NCI-H774 (cell line): ENCODE measurements at places on chromosomes 3 and 15.

- DNase-seq, result no peak
Measured at GRCh38 chr3:71308836-71309235, 274.7 kb downstream of the FOXP1 start.

DNA sequence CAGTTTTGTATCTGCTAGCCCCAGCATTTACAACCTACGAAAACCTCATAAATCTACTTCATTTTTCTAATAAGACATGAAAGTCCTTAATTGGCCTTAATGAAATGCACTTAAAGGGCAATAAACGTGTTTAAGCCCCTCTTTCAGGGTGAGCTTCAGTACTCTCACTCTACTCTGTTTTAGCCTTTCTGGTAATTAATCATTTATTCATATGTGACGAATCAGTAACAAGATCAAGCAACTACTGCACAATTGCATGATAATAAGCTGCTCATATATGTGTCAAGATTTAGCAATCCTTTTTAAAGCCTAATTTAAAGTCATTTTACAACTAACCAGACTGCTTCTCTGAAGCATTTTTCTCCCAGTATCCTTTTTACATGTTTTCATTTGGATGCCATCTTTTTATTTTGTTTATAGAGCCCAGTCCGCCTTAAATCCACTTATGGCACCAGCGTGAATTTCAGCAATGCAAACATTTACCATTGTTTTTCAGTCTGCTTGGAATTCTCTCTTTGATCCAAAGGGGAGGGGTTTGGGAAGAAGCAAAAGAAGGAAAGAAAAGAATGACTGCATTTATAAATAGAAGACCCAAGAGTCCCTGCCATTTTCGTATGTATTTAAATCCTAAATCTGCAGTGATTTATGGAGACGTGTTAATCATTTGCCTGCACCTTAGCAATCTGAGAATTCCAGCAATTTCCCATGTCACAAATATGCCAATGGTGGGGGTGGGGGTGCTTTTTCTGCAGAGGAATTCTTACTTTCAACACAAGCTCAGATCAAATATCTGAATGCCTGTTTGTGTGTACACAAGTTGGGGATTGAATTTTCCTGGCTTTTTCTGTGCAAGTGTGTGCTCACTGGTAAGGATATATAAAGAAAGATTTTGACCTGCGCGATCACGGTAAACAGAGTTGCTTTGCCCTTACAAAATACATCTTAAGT lies 230.8 kb upstream of the TBC1D5 start:
- DNase-seq, result no peak

- no peak for DNase-seq
Measured at GRCh38 chr3:184305577-184305976, 6.5 kb downstream of the PSMD2 start.

DNA sequence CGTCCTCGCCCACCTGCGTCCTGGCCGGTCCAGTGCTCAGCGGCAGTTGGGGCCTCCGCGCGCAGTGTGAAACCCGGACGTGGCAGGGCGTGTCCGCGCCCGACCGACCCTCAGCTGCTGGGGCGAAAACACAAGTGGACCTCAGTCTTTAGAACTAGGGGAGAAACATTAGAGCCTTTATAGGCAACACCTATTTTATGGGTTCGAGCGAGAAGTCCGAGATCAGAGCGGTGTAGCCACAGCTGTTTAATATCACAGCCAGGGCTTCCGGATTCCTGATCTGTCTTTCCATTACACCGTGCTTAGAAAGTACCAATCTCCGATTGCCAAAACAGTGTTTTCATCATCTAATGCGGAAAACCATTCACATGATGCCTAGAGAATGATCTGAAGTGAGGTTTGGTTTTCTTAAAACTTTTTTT lies 506 bp downstream of the RAD51 start:
- DNase-seq, result no peak

GRCh38 chr3:96259-96658 lies 100.3 kb upstream of the CHL1 start:
- DNase-seq, result no peak
